ENCODE measurements at places on chromosomes 12 and 14.

GRCh38 chr14:99150236-99150635 lies 121.8 kb downstream of the BCL11B start:
- no peak for DNase-seq

DNA sequence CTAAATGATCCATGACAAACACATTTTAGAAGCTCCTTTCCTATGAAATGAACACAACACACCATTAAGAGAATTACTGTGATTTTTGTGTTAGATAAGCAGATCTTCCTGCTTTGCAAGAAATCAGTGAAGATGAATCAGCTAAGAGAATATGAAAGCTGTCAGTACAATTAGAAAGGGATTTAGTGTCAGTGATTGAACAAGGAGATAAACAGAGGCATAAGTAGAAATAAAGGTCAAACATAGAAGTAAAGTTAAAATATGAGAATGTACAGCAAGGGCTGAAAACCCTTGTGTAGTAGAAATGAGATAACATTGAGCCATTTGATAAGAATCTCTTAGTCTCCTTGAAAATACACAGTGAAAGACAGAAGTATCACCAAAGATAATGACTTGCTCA lies 21.4 kb upstream of the SLC16A7 start:
- DNase-seq, result no peak

- DNase-seq, result no peak
These were observed 10.1 kb downstream of the KRT71 start for GRCh38 chr12:52542785-52543318.

DNA sequence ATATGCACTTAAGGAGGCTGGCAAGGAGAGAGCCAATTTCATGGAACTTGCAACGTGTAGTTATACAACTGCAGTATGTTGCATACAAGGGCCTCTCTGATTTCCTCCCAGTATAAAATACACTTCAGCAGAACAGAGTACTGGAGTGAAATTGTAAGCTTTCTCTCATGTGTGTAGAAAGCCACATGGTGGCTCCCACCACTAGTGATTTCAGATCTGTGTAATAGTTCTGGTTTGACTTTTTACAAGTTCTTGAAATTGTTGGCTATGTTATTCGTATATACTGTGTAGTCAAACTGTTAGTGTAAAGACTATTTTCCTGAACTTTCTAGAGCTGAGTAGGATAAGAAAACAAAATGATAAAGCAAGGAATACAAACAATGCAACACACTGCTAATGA lies 16.4 kb upstream of the LMO3 start:
- no peak for DNase-seq

DNA sequence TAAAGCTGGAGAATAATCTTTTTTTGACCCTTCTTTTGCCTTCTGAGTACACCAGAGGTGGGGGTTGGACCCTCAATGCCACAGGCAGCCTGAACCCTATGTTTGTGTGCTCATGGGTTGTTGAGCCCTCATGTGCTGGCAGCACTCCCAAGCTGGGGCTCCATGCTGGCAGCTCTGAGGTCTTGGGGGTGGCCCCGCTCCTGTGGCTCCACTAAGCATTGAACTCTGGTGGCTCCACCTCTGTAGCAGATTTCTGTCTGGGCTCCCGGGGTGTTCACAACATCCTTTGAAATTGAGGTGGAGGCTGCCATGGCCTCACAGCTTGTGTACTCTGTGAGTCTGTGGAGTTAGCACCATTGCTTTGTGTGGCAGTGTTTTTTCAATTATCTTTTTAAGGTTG lies 557.4 kb upstream of the SEL1L start:
- no peak for DNase-seq

DNA sequence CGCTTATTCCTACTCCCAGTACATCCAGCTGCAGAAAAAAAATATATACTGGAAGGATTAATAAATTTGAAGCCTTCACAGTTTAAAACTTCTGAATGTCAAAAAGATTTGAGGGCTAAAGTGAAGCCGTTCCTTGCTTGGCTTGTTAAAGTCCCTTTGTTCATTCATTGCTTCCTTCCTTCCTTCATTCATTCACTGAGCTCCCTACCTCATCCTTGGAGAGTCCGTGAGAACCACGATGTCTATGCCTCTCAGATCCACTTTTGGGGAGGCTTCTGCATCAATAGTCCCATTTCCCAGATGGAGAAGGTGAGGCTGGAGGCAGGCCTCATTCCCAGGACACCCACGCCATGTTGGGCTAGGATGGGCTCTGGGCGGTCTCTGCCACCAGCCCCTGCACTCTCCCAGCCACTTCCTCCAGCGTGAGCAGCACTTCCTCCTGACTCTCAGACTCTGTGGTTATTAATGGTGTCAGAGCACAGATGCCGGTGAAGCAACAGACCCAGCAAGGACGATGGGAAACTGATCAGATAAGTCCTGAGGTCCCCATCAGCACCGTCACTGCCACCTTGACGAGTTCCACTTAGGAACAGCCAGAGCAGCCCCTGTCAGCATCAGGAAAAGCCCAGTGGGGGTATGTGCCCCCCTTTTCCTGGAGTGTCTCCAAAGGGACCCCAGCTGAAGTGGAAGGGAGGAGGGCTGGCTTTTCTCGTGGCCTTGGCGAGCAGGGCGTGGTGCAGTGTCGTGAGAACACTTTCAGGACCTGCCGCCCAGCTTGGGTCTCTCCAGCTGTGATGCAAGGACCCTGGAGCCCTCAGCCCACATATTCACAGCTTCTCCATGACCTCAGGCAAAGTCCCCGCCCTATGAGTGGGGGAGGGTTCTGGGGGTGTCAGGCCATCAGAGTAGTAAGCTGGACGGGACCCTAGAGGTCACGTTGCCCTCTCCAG lies 21.2 kb downstream of the ASB2 start:
- DNase-seq, result no peak

- no peak for DNase-seq
These were observed 259.2 kb upstream of the NOVA1 start for GRCh38 chr14:26856876-26857518.

DNA sequence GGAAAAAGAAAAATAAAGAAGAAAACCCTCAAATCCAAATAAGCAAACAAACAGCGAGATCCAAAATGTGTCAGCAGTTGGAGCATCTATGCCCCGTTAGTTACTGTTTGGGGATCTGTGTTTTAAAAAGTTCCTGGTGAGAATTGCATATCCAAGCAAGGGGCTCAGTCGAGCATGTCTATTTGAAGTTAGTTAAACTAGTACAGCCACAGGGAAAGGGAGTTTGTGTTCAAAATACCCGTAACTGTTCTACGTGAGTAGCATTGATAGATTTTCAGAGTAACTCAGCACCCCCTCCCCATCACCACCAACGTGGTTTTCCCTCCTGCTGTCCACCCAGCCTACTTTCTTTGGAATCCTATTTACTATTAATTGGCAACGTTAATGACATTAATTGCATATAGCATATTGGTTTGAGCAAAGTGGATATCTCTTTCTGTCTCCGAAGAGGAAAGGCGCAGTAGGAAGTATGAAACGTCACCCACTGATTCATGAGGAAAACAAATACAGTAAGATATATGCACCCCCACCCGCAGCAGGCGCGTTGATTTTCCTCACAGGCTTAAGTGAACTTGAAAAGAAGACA lies 1.5 kb downstream of the NPAS3 start:
- DNase-seq, result no peak

DNA sequence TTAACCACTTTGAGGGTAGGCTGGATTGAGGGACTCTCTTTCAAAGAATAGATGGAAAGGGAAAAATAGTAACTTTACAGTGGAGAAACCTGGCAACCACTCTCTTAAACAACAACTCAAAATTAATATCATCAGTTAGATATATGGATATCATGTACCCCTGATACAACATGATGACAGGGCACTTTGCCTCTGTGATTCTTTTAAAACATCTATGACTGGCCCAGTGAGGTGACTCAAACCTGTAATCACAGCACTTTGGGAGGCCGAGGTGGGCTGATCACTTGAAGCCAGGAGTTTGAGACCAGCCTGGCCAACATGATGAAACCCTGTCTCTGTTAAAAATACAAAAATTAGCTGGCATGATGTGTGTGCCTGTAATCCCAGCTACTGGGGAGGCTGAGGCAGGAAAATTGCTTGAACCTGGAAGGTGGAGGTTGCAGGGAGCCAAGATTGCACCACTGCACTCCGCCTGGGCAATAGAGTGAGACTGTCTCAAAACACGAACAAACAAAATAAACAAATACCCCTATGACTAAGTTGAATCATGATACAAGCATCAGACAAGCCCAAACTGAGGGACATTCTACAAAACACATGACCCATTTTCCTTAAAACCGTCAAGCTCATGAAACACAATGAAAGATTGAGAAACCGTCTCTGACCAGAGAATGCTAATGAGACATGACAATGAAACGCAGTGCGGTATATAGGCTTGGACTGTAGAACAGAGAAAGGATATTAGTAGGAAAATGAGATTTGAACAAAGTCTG lies 26.4 kb upstream of the SLC7A8 start:
- DNase-seq, result no peak

- DNase-seq, result no peak
These were observed 7.6 kb upstream of the E2F7 start for GRCh38 chr12:77072833-77073495.

DNA sequence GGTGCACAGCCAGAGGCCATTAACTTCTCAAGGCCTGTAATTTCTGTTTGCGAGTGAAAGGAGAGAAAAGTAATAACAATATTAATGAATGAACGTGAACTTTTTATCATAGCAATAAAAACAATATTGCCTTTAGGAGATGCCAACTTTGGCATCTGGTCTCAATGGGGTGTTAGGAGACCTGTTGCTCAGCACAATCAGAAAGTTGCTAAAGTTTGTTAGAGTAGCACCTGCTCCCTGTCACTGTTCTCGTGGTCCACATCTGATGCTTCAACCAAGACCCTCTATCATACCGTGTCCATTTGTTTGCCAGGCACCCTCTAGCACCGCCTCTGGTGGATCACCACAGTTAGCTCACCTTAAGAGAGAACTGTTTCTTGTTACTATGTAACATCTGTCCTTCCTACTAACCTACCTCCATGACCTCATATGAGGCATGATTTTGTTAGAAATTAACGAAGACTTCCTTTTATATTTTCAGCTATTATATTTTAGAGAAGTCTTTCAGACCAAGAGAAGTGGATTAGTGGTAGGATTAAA lies 12.5 kb upstream of the CLEC4E start:
- DNase-seq, result no peak

GRCh38 chr12:67650388-67651131 lies 2.0 kb downstream of the DYRK2 start:
- no peak for DNase-seq

- DNase-seq, result no peak
These were observed 13.8 kb upstream of the NELL2 start for GRCh38 chr12:44889926-44890325.

- DNase-seq, result no peak
These were observed 6.4 kb upstream of the ASCL1 start for GRCh38 chr12:102950950-102951619.

DNA sequence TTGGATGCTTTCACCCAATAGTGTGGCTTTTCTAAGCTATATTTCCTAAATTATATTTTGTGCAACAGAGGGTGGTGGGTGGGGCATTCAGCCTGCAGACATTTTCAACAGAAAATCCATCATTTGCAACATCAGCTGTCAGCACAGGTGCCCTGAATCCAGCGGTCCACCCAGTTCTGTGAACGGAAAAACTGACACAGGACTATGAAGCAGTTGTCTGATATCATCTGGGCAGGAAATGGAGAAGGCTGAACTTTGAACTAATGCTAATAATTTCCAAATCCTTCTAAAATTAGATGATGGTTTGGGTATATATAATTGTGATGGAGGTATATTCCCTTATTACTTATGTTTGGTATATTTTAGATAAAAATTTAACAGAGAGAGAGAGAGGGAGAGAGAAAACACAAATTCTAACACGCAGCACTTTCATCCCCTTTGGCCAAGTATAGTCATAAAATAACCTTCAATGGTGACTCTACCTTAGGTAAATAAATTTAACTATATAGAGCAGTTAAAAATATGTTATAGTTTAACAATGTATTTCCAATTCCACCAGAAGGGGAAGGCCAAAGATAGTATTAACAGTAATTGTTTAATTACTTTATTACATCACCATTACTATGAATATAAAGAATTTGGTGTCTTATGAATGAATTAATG lies 58.3 kb upstream of the PTPRB start:
- DNase-seq, result no peak

GRCh38 chr14:68016255-68016914 lies 196.8 kb downstream of the RAD51B start:
- no peak for DNase-seq

DNA sequence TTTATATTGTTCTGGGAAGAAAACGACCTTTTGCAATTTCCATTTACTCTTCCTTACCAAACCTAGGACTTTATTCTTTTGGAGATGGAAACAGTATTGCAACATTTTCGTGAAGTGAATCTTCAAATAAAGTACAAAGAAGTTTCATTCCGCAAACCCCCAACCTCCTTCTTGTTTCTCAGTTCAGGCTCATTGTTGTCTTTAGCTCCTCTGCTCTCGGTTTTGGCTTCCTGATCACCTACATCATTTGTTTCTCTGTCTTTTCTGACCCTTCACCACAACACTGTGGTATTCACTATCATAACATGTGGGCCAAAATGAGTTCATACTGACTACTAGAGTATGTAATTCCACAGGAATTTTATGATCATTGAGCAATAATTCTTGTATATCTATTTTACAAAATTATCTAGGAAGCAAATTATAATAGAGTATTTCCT lies 266.8 kb downstream of the ADAMTS20 start:
- no peak for DNase-seq

GRCh38 chr12:124509300-124509675 lies 58.1 kb downstream of the NCOR2 start:
- no peak for DNase-seq

DNA sequence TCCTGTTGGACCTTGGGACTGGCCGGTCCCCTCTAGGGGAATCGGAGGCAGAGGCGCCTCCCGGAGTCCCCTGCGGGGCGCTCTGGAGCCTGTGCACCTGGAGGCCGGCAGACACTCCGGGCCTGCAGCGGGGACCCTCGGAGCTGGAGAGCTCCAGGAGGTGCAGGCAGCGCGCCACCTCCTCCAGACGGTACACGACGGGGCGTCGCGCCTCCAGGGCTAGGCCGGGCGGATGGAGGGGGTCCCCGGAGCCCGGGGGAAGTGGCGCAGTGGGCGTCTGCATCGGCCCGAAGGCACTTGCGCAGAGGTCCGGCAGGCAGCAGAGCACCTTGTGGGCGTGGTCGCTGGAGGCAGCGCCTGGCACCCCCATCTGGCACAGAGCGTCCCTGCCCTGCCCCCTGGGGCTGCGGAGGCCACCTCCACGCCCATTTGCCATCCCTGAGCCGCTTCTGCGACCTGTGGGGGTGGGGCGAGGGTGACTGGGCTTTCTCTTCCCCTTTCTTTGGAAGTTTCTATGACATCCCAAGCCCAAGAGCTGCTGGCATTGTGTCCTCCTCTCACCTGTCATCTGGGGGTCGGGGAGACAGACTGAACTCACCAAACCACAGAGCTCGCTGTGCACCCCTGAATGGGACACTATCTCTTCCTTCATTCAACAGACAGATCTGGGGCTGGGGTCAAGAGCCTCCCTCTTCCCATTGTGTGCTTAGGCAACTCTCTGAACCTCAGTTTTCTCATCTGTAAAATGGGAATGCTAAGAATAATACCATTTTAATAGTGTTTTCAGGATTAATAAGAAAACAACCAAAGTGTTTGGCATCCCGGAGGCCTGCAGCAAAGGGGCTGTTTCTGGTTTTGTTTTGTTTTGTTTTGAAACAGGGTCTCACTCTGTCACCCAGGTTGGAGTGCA lies 37.5 kb upstream of the CORO1C start:
- no peak for DNase-seq
